ENCODE measurements at places on chromosomes 1 and 21. TPM values are rescaled to one million over a fixed set of nuclear protein-coding genes. Genes with fewer than 3 reads are reported as not detected.

PPCS gene
- total RNA-seq = 42.7 TPM

SLC1A7 gene
- total RNA-seq = 0.05 TPM

IQGAP3 gene
- total RNA-seq = 15.3 TPM

RIPPLY3 gene
- total RNA-seq = 0.46 TPM

AGT gene
- not detected for total RNA-seq

Measured in A549 treated with GW870086 at 1 μM for 4 hours (cell line).